ENCODE measurements at places on chromosomes 1 and 21.

- no peak overlapping the region for H3K27ac ChIP-seq
- DNase-seq, result no peak
- no peaks in the 10 kb centered on the region for H3K36me3 ChIP-seq
- no peaks in the 10 kb centered on the region for H3K27me3 ChIP-seq
These were observed 365.2 kb downstream of the USP25 start for GRCh38 chr21:16095005-16095404.

DNA sequence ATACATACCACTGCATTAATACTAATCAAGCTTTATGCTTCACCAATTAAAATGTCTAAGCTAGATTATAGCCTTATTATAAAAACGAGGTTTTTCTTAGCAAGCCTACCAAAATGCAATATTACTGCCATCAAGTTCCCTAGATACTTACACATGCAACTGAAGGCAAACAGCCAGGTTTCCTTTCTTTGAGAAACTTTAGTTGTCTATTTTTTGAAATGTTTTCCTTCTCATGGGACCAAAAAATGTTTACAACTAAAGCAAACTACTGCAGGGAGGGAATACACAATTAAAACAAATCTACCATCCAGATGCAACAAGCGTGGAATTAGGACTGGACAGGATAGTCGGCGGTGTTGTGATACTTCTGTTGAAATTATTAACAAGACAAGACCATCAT, 1.3 kb downstream of the ZNF644 start:
- peaks cover 61% of the 10 kb centered on the region for H3K4me1 ChIP-seq
- peak overlapping the region; percentile 92 for H3K4me3 ChIP-seq
- DNase-seq, result no peak
- H3K27me3 ChIP-seq, result no peaks in the 10 kb centered on the region

- peaks cover 10% of the 10 kb centered on the region for H3K4me1 ChIP-seq
- H3K36me3 ChIP-seq, result no peaks in the 10 kb centered on the region
- H3K4me3 ChIP-seq, result peak overlapping the region; percentile 35
- H3K27ac ChIP-seq, result no peak overlapping the region
- peaks cover 95% of the 10 kb centered on the region for H3K27me3 ChIP-seq
These were observed 7.1 kb downstream of the HPCA start for GRCh38 chr1:32893198-32894018.

GRCh38 chr1:202843081-202843480, 32.3 kb downstream of the PCAT6 start:
- peaks cover 6% of the 10 kb centered on the region for H3K4me1 ChIP-seq
- H3K27ac ChIP-seq, result no peak overlapping the region
- no peak for DNase-seq

DNA sequence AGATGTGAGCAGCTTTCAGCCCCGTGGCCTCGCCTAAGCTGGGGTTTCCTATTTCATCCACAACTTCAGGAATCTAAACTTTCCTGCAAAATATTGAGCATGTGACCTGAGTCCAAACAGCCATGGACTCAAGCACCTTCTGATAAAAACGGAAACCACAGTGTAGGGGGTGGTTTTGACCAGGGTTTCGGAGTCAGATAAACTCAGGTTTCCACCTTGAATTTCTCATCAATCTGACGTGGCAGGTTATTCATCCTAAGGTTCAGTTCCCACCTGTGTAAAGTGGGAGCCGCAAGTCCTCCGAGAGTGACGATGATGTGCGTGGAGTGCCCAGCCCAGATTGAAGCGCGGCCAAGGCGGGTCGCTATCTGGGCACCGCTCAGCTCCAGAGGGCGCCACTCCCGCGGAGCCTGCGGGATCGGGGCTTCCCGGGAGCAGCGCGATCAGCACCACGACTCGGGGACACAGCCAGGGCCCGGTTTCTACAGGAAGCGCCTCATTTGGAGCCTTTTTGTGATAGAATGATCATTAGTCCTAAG, 871 bp upstream of the ETS2 start:
- DNase-seq, result peak; percentile 48
- H3K4me3 ChIP-seq, result peak overlapping the region; percentile 77
- peaks cover 17% of the 10 kb centered on the region for H3K36me3 ChIP-seq
- peaks cover 14% of the 10 kb centered on the region for H3K27me3 ChIP-seq

GRCh38 chr1:230274254-230274653, 151.9 kb downstream of the PGBD5 start:
- H3K27ac ChIP-seq, result peak overlapping the region; percentile 72
- peak overlapping the region; percentile 48 for H3K4me3 ChIP-seq
- H3K4me1 ChIP-seq, result peaks cover 75% of the 10 kb centered on the region
- H3K27me3 ChIP-seq, result no peaks in the 10 kb centered on the region

- no peak overlapping the region for H3K27ac ChIP-seq
- no peak for DNase-seq
- no peaks in the 10 kb centered on the region for H3K27me3 ChIP-seq
- no peak overlapping the region for H3K4me3 ChIP-seq
These were observed 319.8 kb upstream of the RRP15 start for GRCh38 chr1:217965156-217965786.

DNA sequence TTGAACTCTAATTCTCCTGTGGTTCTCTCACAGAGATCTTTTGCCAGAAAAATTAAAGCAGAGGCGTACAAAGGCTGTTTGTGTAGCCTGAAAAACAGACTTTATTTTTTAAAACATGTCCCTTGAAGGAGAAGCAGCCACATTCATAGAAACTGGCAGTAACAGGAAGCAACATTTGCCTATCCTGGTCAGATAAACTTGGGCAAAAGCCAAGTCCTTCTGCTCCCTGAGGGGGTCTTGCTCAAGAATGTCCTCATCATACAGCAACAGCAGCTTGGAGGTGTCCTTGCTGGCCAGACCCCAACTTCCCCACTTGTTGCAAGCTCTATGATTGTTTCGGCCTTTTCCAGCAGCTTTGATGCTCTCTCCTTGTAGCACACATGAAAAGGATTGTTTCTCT, 36.3 kb downstream of the MSTO1 start:
- H3K27ac ChIP-seq, result no peak overlapping the region
- no peak overlapping the region for H3K4me3 ChIP-seq
- no peaks in the 10 kb centered on the region for H3K4me1 ChIP-seq
- DNase-seq, result no peak

GRCh38 chr1:167996266-167996665, 59.4 kb upstream of the MPC2 start:
- H3K27ac ChIP-seq, result peak overlapping the region; percentile 3
- H3K27me3 ChIP-seq, result no peaks in the 10 kb centered on the region
- H3K4me1 ChIP-seq, result peaks cover 4% of the 10 kb centered on the region
- no peak overlapping the region for H3K4me3 ChIP-seq

- DNase-seq, result no peak
- H3K4me3 ChIP-seq, result no peak overlapping the region
- no peak overlapping the region for H3K27ac ChIP-seq
- peaks cover 1% of the 10 kb centered on the region for H3K36me3 ChIP-seq
- H3K27me3 ChIP-seq, result peaks cover 33% of the 10 kb centered on the region
These were observed 13.5 kb upstream of the PEX10 start for GRCh38 chr1:2425892-2426291.

DNA sequence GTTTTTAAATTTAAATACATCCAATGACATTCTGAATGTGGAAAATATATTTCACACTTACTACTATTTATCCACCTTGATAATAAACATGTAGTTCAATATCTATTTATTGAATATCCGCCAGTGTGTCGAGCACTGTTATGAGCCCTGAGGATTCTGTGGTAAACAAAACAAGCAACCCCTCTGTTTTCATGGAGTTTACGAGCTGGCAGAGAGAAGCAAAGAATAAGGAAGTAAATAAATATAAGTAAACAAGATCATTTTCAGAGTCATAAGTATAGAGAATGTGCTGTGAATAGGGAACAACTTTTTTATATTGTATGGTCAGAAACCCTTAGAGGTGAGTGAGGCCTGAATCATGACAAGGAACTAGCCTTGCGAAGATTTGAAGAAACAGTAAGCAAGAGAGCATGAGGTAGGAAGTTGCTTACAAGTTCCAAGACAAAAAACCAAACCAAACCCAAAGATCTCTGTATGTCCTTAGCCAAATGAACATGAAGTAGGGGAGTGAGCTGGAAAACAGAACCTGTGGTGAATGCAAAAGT, 6.4 kb upstream of the SERBP1 start:
- H3K27ac ChIP-seq, result no peak overlapping the region
- H3K4me3 ChIP-seq, result no peak overlapping the region
- no peak for DNase-seq
- H3K4me1 ChIP-seq, result peaks cover 33% of the 10 kb centered on the region

DNA sequence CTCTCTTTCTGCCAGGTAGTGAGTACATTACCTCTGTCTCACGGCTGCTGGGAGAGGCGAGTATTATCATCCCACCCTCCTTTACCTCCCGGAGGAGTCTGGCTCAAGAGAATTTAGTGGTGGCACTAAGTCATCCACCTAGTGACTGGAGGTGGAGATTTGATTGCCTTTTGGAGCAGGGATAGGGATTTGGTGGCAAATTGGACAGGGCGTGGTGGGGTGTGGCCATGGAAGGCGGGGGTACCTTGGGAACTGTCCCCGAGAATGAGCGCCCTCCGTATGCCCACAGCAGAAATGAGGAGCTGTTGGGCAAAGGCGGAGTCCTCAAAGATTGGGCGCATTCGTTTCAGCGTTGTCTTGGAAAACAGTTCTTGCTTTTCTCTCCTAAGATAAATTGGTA, 32.1 kb upstream of the HMGN1 start:
- H3K4me3 ChIP-seq, result peak overlapping the region; percentile 90
- DNase-seq, result no peak
- peak overlapping the region; percentile 85 for H3K27ac ChIP-seq
- H3K36me3 ChIP-seq, result peaks cover 5% of the 10 kb centered on the region
- peaks cover 36% of the 10 kb centered on the region for H3K4me1 ChIP-seq

- H3K27me3 ChIP-seq, result peaks cover 52% of the 10 kb centered on the region
- no peaks in the 10 kb centered on the region for H3K36me3 ChIP-seq
- H3K27ac ChIP-seq, result no peak overlapping the region
- no peak for DNase-seq
These were observed 36.8 kb upstream of the PLA2G2C start for GRCh38 chr1:20223106-20223505.

Data from activated naive CD4-positive, alpha-beta T cell treated with anti-CD3 and anti-CD28 coated beads, Interleukin-2, amount 10 ng/mL, durations not matched to agents 7 days and 5 days (primary cell).